ENCODE measurements at places on chromosomes 5 and 9.

DNA sequence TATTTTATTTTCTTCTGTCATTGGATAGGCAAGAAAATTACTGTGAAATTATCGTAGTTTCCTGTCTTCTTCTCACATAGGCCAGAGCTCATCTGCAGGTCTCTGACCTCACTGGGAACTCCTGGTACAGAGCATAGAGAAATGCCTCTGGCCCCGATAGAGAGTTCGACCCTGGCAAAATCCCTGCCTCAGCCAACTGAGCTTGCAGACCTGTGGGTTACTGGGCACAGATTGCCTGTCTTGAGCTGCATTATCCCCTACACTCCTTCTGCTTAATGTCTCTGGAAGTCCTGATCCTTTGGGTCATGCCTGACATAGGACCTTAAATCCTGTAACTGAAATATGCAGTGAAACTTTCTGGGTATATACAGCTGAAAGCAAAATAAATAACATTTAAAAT, 439.3 kb upstream of the CTNND2 start:
- no peaks in the 10 kb centered on the region for H3K36me3 ChIP-seq
- no peak overlapping the region for H3K27ac ChIP-seq
- DNase-seq = no peak
- no peak overlapping the region for H3K4me3 ChIP-seq
- no peaks in the 10 kb centered on the region for H3K4me1 ChIP-seq

GRCh38 chr5:60835554-60835953, 8.5 kb downstream of the ELOVL7 start:
- peaks cover 3% of the 10 kb centered on the region for H3K27me3 ChIP-seq
- H3K4me1 ChIP-seq = no peaks in the 10 kb centered on the region
- H3K36me3 ChIP-seq = no peaks in the 10 kb centered on the region

- no peaks in the 10 kb centered on the region for H3K36me3 ChIP-seq
- peaks cover 7% of the 10 kb centered on the region for H3K4me1 ChIP-seq
- H3K27me3 ChIP-seq = no peaks in the 10 kb centered on the region
- no peak for DNase-seq
- no peak overlapping the region for H3K4me3 ChIP-seq
These were observed 98.8 kb upstream of the PCA3 start for GRCh38 chr9:76665458-76665857.

- H3K36me3 ChIP-seq = no peaks in the 10 kb centered on the region
- H3K27me3 ChIP-seq = no peaks in the 10 kb centered on the region
- H3K4me1 ChIP-seq = no peaks in the 10 kb centered on the region
- DNase-seq = no peak
These were observed 152.7 kb downstream of the KDM4C start for GRCh38 chr9:6910497-6910896.

DNA sequence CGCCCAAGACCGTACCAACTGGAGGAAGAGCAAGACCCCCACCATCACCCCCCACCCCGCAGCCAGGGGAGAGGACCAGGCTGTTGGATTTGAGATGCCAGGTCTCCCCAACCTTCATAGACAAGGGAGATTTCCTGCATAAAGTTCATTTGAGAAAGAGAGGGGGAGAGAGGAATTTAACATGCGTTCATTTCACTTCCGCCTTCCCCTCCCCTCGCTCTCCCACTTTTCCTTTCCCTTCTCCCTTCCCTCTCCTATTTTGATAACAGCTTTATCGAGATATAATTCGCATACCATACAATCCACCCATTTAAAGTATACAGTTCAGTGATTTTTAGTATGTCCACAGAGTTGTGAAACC, 4.2 kb upstream of the NKX2-5 start:
- no peaks in the 10 kb centered on the region for H3K36me3 ChIP-seq
- no peak overlapping the region for H3K27ac ChIP-seq
- H3K4me3 ChIP-seq = no peak overlapping the region
- peaks cover 99% of the 10 kb centered on the region for H3K27me3 ChIP-seq

- H3K4me1 ChIP-seq = no peaks in the 10 kb centered on the region
- no peak overlapping the region for H3K4me3 ChIP-seq
- no peaks in the 10 kb centered on the region for H3K27me3 ChIP-seq
- no peak for DNase-seq
- H3K36me3 ChIP-seq = peaks cover 13% of the 10 kb centered on the region
These were observed 29.8 kb downstream of the HMGCR start for GRCh38 chr5:75366787-75367186.

DNA sequence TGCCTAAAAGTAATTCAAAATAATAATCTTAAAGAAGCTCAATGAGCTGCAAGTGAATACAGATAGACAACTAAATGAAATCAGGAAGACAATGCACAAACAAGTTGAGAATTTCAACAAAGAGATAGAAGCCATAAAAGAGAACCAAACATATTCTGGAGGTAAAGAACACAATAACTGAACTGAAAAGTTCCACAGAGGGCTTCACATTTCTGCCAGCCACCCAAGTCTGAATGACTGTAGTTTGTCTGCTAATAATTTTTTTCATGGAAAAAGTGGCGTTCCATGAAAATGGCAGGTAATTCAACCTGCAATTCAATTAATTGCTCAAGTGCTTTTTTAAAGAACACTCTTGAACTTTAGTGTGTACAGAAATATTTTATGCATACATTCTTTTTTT, 251.3 kb downstream of the KDM4C start:
- H3K27me3 ChIP-seq = no peaks in the 10 kb centered on the region
- peaks cover 28% of the 10 kb centered on the region for H3K36me3 ChIP-seq
- H3K4me3 ChIP-seq = no peak overlapping the region
- no peak for DNase-seq
- H3K27ac ChIP-seq = no peak overlapping the region

DNA sequence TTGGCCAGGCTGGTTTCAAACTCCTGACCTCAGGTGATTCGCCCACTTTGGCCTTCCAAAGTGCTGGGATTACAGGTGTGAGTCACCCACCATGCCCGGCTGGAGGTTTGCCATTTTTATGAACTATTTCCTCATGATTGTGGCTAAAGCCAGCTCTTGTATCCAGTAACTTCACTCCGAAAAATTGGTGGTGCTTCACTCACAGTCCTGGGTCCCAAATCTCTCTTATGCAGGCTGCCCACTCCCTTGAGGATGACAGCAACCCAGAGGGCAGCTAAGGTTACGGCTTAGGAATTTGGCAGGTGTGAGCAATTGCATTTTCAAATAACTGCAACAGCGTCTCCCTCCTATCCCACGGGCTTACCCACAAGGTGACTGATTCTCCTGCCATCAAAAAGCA, 23.4 kb upstream of the FUBP3 start:
- H3K4me3 ChIP-seq = no peak overlapping the region
- no peak for DNase-seq
- H3K27ac ChIP-seq = no peak overlapping the region
- no peaks in the 10 kb centered on the region for H3K4me1 ChIP-seq

DNA sequence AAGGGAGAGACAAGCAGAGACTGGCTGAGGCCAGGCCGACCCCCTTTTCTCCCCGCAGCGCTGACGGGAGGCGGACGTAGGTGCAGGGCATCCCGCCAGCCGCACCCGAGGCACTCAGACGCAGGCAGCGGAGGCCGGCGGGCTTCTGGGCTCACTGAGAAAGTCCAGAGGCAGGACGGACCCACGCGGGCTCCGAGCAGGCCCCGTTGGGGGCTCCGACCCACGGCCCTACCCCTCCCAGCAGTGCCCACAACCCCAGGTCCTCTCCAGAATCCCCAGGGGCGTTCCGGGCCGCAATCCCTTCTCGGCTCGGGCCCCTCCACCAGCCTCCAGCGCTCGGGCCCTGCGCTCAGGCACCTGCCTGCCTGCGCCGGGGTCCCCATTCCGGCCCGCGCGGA, 543 bp downstream of the MTMR12 start:
- peak; percentile 87 for DNase-seq
- peak overlapping the region; percentile 83 for H3K4me3 ChIP-seq
- H3K36me3 ChIP-seq = no peaks in the 10 kb centered on the region
- peak overlapping the region; percentile 95 for H3K27ac ChIP-seq
- H3K4me1 ChIP-seq = peaks cover 41% of the 10 kb centered on the region

GRCh38 chr5:137320056-137321045, 178.8 kb downstream of the SPOCK1 start:
- H3K4me3 ChIP-seq = no peak overlapping the region
- peaks cover 12% of the 10 kb centered on the region for H3K27me3 ChIP-seq
- DNase-seq = no peak
- H3K36me3 ChIP-seq = no peaks in the 10 kb centered on the region

DNA sequence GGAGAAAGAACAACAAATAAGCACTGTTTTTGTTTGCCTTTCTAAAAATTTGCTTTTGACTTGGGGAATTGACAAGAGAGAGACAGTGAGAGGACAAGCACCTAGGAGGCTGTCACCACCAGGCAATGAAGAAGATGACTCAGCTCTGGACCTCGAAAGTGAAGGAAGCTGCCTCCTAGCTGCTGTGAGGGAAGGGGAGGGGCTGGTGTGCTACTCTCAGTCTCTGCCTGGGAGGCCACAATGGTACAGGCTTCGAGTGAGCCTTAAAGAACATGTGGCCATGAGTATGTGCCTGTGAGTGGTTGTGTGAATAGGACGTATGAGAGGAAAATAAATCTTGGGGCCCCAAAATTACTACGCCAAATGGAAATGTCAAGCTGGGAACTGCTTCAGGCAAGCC, 7.1 kb upstream of the PLK2 start:
- no peak overlapping the region for H3K27ac ChIP-seq
- no peak overlapping the region for H3K4me3 ChIP-seq
- H3K36me3 ChIP-seq = no peaks in the 10 kb centered on the region
- DNase-seq = no peak

- peaks cover 13% of the 10 kb centered on the region for H3K4me1 ChIP-seq
- H3K4me3 ChIP-seq = no peak overlapping the region
- no peak overlapping the region for H3K27ac ChIP-seq
- H3K36me3 ChIP-seq = no peaks in the 10 kb centered on the region
- H3K27me3 ChIP-seq = no peaks in the 10 kb centered on the region
These were observed 158.7 kb upstream of the KLF4 start for GRCh38 chr9:107648153-107648715.

DNA sequence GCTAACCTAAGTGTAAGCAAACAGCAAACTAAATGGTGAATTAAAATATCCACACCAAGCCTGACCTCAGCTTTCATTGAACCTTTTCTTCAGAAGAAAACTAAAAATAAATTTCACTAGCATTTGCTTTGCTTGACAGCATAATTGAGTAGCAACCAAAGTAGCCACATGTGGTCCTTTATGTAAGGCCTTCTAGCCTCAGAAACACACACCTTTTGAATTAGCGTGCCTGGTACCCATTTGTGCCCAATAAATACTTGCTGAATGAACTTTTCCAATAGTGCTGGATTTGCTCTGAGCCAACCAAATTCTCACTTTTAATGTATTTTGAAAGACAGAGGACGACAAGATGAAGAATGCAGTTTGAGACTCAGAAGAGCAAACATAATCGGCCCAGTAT, 2.1 kb upstream of the NIPBL start:
- no peak for DNase-seq
- peak overlapping the region; percentile 96 for H3K27ac ChIP-seq
- H3K4me1 ChIP-seq = peaks cover 35% of the 10 kb centered on the region
- H3K4me3 ChIP-seq = peak overlapping the region; percentile 87
- no peaks in the 10 kb centered on the region for H3K36me3 ChIP-seq
- no peaks in the 10 kb centered on the region for H3K27me3 ChIP-seq

DNA sequence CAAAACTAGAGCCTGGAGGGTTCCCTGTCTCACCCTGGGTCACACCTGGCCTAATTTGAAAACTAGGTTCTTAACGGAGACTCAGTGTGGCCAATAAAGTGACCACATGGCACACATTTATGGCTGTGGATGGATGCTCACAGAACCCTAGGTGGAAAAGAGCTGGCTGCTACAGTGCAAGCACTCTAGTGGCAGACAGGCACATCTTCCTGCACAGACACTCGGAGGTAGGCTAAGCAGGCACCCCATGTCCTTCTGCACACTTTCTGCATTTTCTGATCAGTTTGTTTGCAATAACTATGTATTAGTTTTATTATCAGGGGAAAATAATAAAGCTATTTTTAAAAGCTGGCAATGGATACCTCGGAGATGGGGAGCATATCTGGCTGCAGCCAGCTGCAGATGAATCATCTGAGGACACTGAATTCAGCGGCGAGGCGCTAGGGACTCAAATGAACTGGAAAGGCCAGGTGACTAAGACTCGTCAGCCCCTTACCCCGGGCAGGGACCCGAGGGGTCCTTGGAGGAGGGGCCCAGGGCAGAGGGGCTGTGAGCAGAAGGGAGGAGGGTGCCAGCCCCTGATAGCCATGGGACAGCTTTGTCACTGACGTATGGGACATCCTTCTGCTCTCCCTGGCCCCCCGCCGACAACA, 96.2 kb downstream of the OLFM1 start:
- H3K4me3 ChIP-seq = no peak overlapping the region
- H3K4me1 ChIP-seq = no peaks in the 10 kb centered on the region
- no peak overlapping the region for H3K27ac ChIP-seq
- no peaks in the 10 kb centered on the region for H3K36me3 ChIP-seq
- peaks cover 3% of the 10 kb centered on the region for H3K27me3 ChIP-seq
- no peak for DNase-seq

- DNase-seq = peak; percentile 93
- no peaks in the 10 kb centered on the region for H3K36me3 ChIP-seq
- peaks cover 79% of the 10 kb centered on the region for H3K4me1 ChIP-seq
These were observed 13.0 kb downstream of the CXXC5 start for GRCh38 chr5:139660923-139661814.

- peaks cover 51% of the 10 kb centered on the region for H3K36me3 ChIP-seq
- no peaks in the 10 kb centered on the region for H3K27me3 ChIP-seq
- no peak overlapping the region for H3K27ac ChIP-seq
These were observed 24.0 kb downstream of the CHD1 start for GRCh38 chr5:98904780-98905179.

DNA sequence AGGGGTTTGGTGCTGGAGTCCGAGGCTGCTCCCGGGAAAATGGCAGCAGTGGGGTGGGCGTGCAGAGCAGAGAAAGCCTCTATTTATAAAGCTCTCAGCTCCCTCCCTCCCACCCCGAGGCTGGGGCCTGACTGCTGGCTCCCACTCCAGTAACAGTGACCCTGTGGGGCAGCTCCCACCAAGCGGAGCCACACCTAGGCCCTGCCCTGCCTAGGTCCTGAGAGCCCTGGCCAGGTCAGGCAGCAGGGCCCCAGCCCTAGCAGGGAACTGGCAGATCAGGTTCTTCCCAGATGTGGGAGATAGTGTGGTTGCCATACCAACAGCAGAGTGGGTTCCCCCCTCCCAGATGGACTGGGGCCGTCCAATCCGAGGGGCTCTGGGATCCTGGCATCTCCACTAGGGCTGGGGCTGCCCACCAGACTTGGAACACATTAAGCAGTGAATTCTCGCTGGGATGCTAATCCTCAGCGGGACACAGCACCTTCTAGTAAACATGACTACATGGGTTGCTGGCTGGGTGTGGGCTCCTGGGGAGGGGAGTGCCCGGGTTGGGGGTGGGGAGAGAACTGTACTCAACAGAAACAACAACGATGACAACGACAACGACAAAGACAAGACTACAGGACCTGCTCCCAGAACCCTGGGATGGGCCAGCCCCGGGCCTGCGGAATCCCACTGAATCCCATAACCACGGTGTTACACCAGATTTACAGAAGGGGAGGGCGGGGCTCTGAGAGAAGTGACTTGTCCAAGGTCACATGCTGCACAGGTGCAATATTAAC, 1.5 kb downstream of the SH3GLB2 start:
- no peaks in the 10 kb centered on the region for H3K36me3 ChIP-seq
- H3K4me3 ChIP-seq = peak overlapping the region; percentile 83
- H3K4me1 ChIP-seq = peaks cover 21% of the 10 kb centered on the region
- no peak for DNase-seq
- H3K27me3 ChIP-seq = no peaks in the 10 kb centered on the region

All from upper lobe of right lung (tissue), 1 donor.